ENCODE measurements at places on chromosomes 3 and 15.
A peak's percentile ranks its signal among the peaks of the same experiment; 100 is the strongest.

DNA sequence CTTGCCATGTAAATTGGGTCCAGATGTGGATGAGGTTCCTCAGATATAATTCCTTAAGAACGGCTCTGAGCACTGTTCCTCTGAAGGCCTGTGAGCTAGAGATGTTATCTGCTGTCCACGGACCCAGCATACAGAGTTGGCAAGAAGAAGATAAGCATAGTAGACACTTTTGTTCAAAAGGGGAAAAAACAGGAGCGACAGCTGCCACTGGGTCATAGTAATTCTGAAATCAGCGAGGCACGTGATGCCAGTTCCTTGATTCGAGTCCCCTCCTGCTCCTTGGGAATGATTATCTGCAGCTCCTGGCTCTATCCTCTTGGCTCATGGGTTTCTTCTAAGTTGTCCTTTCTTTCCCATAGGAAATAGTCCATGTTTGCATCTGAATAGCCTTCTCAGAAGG is 2.5 kb upstream of the RAB7A start:
- no peaks in the 10 kb centered on the region for H3K36me3 ChIP-seq
- DNase-seq = no peak
- peaks cover 10% of the 10 kb centered on the region for H3K4me1 ChIP-seq
- peaks cover 1% of the 10 kb centered on the region for H3K27me3 ChIP-seq
- H3K4me3 ChIP-seq = no peak overlapping the region

DNA sequence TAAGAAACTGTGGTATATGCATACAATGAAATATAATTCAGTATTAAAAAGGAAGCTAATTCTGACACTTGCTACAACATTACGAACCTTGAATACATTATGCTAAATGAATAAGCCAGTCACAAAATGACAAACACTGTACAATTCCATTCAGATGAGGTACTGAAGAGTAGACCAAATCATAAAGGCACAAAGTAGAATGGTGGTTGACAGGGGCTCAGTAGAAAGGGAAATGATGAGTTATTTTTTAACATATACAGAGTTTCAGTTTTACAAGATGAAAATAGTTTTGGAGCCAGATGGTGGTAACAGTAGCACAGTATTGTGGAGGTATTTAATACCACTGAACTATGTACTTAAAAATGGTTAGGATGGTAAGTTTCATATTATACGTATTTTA is 254.6 kb upstream of the RBMS3 start:
- no peaks in the 10 kb centered on the region for H3K27me3 ChIP-seq
- no peak overlapping the region for H3K27ac ChIP-seq
- no peaks in the 10 kb centered on the region for H3K36me3 ChIP-seq
- DNase-seq = no peak
- H3K4me1 ChIP-seq = no peaks in the 10 kb centered on the region

DNA sequence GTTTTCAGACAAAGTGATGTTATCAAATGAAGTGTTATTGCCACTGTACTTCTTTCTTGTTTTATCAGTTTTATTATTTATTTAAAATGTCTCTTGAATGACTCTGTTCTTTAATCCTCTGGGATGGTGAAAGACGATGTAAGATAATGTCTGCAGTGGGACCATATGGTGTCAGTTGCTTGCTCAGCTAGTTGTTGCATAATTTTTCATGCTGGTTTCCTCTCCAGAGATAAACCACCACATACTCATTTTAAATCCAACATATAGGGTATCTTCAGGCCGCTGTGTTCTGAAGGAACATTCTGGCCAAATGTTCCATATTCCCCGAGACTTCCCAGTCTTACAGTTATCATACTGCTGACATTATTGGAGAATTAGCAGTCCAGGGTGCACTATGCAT is 75.9 kb downstream of the GABRG3 start:
- no peak for DNase-seq
- H3K4me1 ChIP-seq = no peaks in the 10 kb centered on the region
- no peaks in the 10 kb centered on the region for H3K27me3 ChIP-seq
- H3K27ac ChIP-seq = no peak overlapping the region
- H3K4me3 ChIP-seq = no peak overlapping the region
- no peaks in the 10 kb centered on the region for H3K36me3 ChIP-seq

DNA sequence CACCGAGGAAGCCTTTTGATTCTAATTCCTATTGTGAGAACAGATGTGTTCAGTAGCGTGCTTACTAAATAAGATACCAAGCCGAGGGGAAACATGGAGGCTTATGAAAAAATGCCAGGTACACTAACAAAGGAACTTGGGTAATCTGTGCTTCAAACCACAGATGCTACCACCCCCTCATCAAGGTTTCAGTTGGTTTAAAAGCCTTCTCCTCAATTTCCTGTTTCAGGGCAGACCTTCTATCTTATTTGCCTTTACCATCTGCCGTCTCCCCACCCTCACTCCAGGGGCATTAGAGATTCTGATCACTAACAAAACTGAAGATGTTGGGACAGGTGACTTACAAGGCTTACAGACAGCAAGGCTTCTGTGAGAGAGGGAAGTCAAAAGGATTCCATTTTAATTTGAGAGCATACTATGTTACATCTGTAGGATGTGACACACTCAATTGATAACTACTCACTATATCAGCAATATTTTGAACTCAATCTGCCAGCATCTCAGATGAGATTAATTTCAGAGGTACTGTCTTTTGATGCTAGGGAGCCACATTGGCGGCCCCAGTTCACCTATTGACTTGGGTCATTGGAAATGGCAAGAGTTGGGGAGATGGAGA is 60.6 kb upstream of the PLCL2 start:
- DNase-seq = peak; percentile 40
- H3K4me1 ChIP-seq = peaks cover 25% of the 10 kb centered on the region
- no peaks in the 10 kb centered on the region for H3K36me3 ChIP-seq
- peak overlapping the region; percentile 55 for H3K4me3 ChIP-seq
- H3K27me3 ChIP-seq = no peaks in the 10 kb centered on the region

GRCh38 chr3:66437341-66437929 is 63.4 kb downstream of the LRIG1 start:
- no peak overlapping the region for H3K4me3 ChIP-seq
- no peak overlapping the region for H3K27ac ChIP-seq
- peaks cover 4% of the 10 kb centered on the region for H3K36me3 ChIP-seq
- H3K4me1 ChIP-seq = peaks cover 21% of the 10 kb centered on the region

GRCh38 chr3:150355574-150355973 is 52.5 kb upstream of the TSC22D2 start:
- no peaks in the 10 kb centered on the region for H3K27me3 ChIP-seq
- H3K36me3 ChIP-seq = no peaks in the 10 kb centered on the region
- H3K4me3 ChIP-seq = no peak overlapping the region
- no peak overlapping the region for H3K27ac ChIP-seq

- no peak overlapping the region for H3K4me3 ChIP-seq
- no peak for DNase-seq
- no peaks in the 10 kb centered on the region for H3K4me1 ChIP-seq
- H3K27ac ChIP-seq = no peak overlapping the region
Measured at GRCh38 chr15:79339588-79340314, 28.8 kb downstream of the TMED3 start.

GRCh38 chr3:13843351-13843750 is 36.5 kb downstream of the WNT7A start:
- no peaks in the 10 kb centered on the region for H3K27me3 ChIP-seq
- H3K4me3 ChIP-seq = no peak overlapping the region
- no peaks in the 10 kb centered on the region for H3K4me1 ChIP-seq

DNA sequence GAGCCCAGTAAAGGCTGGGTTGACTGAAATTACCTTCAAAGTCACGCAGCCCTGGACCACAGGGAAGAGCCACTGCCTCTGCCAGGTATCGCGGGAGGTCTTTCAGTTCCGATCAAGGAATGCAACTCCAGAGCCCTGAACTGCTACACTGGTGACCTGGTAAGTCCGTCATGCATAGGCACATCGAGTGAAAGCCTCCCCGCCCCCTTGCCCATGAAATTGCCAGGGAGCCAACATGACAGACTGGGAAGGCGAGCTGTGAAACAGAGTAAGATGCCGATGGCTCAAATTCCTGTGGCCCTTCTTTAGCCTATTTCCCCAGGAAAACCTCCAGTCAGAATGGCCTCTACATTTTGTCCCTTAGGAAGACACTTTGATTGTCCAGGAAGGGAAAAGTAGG is 2.3 kb upstream of the GP5 start:
- no peaks in the 10 kb centered on the region for H3K27me3 ChIP-seq
- H3K36me3 ChIP-seq = peaks cover 10% of the 10 kb centered on the region
- peaks cover 35% of the 10 kb centered on the region for H3K4me1 ChIP-seq

All from naive thymus-derived CD8-positive, alpha-beta T cell (primary cell).